ENCODE measurements at places on chromosomes 2 and 18.

DNA sequence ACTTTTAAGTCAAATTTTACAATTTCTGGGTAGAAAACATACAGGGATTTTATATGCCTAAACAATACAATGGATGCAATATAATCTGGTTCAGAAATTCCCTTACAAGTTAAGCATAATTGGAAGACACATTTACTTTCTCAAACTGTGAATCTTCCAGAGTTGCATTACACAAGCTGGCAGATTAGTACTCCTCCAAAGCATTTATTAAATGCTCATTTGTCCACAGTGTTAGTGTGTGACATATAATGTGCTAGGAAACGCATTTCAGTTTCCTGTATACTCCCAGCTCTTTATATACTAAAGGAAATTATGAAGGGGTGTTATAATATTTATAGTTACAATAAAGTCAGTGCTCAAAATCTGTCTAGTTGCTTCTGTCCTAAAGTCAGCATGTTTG is 239.0 kb upstream of the FIGN start:
- DNase-seq: no peak

DNA sequence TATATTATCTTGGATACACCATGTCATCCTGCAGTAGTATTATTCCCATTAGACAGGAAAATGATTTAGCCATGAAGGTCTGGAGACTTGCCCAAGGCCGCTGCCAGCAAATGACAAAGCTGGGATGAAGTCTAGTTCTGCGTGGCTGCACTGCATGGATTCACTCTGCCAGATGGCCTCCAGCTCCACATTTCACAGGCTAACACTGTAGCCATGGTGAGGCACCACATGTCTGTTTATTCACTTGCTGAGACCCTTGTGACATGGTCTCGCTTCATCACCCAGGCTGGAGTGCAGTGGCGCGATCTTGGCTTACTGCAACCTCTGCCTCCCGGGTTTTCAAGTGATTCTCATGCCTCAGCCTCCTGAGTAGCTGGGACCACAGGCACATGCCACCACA is 31.5 kb upstream of the SCG2 start:
- no peak for DNase-seq

DNA sequence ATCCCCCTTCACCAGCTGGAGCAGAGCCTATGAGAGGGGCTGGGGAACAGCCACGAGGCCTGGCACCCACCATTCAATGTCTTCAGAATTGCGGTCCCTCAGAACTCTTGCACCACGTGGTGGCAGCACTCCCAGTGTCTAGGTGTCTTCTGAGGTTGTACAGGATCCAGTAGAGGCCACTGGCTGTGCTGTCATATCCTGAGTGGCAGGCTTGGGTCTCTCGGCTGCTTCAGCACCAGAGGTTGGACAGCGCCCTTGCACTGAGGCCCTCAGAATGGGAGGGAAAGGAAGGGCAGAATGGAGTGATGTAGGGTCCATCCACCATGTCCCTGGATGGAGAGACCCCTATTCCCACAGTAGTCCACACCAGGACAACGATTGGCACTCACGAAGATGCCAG is 112.0 kb upstream of the TEKT4 start:
- peak; percentile 21 for DNase-seq

DNA sequence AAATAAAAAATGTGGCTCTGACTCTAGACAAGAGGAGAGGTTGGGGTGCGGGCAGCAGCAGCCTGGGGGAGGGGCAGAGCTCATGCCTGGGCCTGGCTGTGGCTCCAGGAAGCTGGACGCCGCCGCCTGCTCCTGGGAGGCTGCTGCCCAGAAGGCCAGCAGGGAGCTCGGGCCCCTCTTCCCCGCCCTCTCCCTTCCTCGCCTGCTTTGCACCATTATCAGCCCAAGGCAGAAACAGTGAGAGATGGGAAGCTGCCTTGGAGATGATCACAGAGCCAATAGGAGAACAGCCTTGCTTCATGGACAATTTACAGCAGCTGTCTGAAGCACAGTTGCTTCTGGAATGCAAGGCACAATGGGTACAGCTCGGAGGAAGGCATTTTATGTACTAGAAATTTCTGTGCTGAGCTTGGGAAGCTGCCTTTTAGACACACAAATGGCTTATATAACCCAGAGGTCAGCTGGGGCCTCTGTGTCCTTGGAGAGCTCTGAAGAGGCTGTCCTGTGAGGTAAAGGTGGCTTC is 55.3 kb upstream of the AFF3 start:
- DNase-seq: no peak
